Endodermal cell (in vitro differentiated cells): ENCODE measurements at places on chromosomes 5 and 9. TPM values are rescaled to one million over a fixed set of nuclear protein-coding genes. Genes with fewer than 3 reads are reported as not detected.

GRCh38 chr5:160805376-160805775 lies 46.6 kb downstream of the ATP10B start:
- DNase-seq = no peak

- no peak for DNase-seq
Observed at GRCh38 chr5:86679529-86679928, 61.8 kb downstream of the COX7C start.

GRCh38 chr9:94472806-94473360 lies 82.0 kb upstream of the PCAT7 start:
- no peak for DNase-seq

DNA sequence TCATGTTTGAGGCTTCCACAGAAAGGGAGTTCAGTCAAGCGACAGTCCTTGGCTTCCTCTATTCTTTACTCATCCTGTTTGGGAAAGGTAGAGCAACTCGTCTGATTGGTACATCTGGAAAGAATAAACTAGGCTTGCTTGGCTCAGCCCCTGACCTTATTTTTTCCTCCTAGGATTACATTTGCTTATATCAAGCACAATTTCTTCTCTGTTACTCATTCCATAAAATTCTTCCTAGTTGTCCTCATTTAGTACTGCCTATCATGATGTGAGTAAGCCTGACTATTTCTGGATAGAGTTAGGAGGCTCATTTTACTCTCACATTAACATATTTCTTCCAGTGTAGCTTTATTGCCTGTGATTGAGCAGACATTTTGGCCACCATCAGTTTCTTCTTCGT lies 10.9 kb upstream of the CARNMT1 start:
- no peak for DNase-seq

DNA sequence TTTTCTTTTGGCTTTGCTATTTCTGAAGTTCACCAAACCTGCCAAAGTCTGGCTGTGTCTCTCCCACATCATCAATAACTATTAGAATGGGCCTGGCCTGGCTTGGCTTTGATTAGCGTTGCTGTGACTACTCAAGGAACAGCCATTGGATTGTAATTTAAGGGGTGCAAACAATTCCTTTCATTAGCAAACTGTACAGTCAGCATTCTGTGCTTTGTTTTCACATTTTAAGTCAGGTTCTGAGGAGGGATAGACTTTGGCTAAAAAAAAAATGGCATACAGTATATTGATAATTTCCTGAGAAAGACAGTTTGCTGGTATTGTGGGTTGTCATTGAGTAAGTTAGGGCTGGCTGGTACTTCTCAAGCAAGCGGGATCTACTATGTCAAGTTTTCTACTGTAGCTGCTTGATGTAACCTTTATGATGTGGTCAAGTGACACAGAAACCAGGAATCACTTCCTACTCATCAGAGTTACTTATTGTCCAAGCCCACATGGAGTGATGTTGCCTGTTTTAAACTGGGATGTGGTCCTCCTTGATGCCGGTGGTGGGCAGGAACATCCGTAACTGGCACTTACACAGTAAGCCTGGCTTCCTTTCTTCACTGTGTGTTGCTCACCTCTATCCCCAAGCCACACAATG lies 161.4 kb downstream of the CD180 start:
- DNase-seq = no peak

DNA sequence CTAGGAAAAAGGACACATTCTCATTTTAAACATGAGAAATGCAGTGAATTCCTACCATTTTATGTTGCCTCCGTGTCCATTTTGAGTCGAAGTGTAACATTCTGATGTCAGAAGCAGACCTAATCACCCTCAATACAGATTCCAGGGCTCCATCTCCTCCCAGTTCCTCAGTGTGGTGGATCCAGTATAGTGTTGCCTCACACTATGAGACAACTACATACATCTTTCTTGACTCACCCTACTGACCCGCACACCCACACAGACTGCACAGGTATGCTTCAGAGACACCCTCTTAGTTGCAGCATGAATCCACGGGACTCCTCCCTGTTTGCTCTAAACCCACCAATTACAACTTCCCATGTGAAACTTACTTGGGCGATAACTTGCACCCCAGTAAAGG lies 564.9 kb downstream of the SEMA5A start:
- no peak for DNase-seq

- DNase-seq = no peak
Observed at GRCh38 chr9:30688801-30689200, 1695.6 kb upstream of the ACO1 start.

- no peak for DNase-seq
Observed at GRCh38 chr5:102554728-102555127, 55.9 kb upstream of the SLCO6A1 start.

DNA sequence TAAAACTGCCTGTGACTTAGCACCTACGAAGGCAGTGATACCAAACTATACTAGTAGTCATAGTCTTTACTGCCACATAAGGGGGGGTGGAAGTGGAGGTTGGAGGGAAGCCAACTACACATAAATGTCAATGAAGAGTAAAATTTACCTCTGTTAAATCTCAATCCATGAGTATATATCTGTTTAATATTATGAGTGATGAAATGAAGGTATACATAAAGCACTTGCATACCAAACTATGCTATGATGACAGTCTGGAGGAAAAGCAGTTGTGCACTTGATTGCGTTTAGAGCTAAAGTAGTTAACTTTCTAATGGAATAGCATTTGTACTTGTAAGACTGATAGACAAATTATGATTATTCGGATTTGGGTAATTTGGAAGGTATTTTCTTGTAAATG lies 129.2 kb upstream of the POU5F2 start:
- no peak for DNase-seq

DNA sequence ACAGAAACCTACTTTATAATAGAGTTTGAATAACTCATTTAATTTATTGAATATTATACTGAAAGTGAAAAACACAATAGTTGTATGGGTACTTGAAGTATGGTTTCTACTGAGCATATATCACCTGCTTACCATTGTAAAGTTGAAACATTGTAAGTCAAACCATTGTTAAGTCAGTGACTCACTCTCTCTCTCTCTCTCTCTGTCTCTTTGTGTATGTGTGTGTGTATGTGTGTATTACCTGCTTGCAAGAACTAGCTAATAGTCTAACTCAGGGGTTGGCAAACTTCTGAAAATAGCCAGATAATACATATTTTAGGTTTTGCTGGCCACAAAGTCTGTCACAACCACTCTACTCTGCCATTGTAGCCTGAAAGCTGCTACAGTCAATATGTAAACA lies 564.3 kb upstream of the ZNF608 start:
- no peak for DNase-seq

DNA sequence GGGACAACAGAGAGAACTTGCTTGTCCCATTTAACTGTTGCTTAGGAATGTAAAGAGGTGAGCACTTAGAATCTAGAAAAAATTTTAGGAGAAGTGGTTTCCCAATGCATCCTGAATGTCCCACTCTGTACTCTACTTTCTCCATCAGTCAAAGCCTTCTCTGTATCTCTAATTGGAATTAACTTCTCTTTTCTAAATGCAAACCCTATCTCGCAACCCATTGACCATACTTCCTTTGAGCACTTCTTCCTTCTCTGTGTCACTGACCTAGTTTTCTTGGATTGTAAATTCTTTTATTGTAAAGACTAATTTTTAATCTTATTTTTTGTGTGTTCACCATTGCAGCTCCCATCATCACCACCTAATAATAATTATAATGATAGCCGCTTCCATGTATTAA lies 33.3 kb downstream of the ADRB2 start:
- no peak for DNase-seq

- DNase-seq = no peak
Observed at GRCh38 chr9:14306672-14307660, 7.0 kb downstream of the NFIB start.

GRCh38 chr5:68379275-68380036 lies 163.9 kb downstream of the PIK3R1 start:
- no peak for DNase-seq

- DNase-seq = no peak
Observed at GRCh38 chr5:89470658-89471057, 587.7 kb upstream of the MEF2C start.

DNA sequence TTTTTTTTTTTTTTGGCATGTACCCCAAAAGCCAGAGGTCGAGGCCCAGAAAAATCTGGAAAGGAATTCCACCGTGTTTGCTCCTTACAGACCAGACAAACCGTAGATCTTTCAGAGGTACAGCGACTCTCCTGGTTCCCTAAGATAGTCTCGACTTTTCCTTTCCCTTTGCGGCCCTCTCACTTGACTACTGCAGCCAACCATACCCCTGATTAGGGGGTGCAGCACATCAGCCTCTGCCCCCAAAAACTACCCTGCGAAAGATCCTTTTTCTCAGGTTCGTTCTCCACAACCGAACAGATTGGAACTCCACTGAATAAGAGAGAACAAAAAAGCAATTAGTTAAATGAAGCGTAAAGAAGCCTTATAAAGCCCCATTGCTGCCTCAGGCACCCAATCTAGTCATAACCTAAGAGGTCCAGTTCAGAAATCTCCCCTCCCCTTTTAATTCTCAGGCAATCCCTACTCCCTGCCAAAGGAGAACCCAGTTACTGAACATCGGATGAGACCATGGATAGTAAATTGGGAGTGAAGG lies 379 bp upstream of the TICAM2 start:
- DNase-seq = peak; percentile 50

DNA sequence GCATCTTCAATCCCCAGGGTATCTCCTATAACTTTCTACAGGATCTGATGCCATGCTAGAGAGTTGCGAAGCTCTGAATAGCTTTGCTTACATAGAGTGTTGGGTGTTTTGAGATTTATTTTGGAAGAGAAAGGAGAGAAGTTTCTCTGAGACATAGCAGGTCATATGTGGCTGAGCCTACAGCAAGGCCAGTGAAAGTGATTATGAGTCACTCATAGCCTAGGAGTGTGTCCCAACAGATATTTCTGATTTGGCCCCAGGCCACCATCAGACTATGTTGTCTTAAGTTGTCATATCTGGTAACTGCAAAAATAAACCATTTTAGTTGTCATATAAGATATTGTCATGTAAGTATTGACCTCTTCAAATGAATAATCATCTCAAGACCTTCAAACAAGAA lies 132.0 kb upstream of the RAI14 start:
- no peak for DNase-seq

DNA sequence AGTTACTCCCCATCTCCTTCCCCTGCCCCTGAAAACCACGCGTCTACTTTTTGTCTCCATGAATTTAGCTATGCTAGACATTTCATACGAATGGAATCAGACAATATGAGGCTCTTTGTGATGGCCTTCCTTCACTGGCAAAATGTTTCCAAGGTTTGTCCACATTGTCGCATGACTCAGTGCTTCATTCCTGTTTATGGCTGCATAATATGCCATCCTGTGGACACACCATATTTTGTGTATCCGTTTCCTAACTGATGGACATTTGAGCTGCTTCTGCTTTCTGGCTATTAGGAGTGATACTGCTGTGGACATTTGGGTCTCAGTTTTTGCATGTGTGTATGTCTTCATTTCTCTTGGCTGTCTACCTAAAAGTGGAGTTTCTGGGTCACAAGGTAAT lies 14.5 kb downstream of the NTNG2 start:
- DNase-seq = no peak

- no peak for DNase-seq
Observed at GRCh38 chr5:126450907-126451306, 27.7 kb downstream of the GRAMD2B start.

GRCh38 chr5:173925449-173926071 lies 37.4 kb downstream of the CPEB4 start:
- no peak for DNase-seq

- no peak for DNase-seq
Observed at GRCh38 chr9:99850736-99851499, 29.2 kb downstream of the NR4A3 start.

DNA sequence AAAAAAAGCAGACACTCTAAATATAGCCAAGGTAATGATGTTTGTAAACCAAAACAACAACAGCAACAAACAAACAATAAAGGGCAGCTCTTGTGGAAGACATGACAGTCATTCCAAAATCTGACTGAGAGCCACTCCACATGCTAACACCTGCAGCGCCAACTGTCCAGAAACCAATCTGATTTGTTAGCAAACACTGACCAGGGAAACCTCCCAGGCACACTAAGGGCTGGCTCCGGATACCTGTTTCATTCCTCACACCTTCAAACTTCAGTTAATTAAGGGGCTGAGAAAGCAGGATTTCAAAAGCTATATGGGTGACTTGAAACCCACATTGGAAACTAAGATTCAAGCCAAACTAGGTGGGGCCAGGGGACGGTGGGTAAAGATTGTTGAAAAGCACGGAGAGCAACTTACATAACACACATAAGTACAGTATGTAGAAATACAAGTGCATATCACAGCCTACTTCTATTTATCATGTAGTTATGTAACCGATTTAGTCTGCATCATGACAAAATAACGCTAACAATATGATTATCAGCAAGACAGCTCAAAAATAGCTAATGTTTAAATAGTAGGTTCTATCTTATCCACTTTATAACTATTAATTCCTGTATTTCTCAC lies 203.6 kb downstream of the SEMA5A start:
- DNase-seq = no peak

GRCh38 chr9:107005201-107005600 lies 142.2 kb downstream of the ZNF462 start:
- DNase-seq = no peak

GRCh38 chr9:23658376-23659258 lies 167.4 kb downstream of the ELAVL2 start:
- DNase-seq = peak; percentile 54

GRCh38 chr9:95425910-95426551 lies 90.7 kb downstream of the PTCH1 start:
- peak; percentile 74 for DNase-seq

DNA sequence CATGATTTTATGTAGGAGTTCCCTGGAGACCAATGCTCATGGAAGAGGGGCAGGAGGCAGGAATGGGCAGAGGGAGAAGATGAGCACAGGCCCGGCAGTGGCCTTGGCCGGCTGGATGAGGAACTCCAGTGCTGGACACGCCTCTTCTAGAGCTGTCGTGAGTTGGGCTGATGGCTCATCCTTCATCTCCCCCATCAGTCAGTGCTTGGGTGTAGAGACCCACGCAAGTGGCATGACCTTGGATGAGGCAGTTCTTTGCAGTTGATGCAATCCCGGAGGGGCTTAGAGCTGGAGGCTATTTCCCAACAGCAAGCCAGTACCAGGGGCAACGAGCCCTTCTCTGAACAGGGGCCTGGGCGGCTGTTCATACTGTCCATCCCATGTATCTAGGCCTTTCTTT lies 25.5 kb upstream of the ARAP3 start:
- no peak for DNase-seq

GRCh38 chr5:83204651-83205050 lies 127.3 kb downstream of the XRCC4 start:
- DNase-seq = no peak

The BTNL9 gene
- total RNA-seq = 0.75 TPM in 1 of 3 replicates, not detected in the others

The CARD9 gene
- total RNA-seq = 0.23 to 0.38 TPM (median 0.35 TPM) in 3 replicates

The SLC36A3 gene
- not detected in 3 replicates for total RNA-seq

The MAN2A1 gene
- 50.7 to 66.5 TPM (median 60.7 TPM) in 3 replicates for total RNA-seq

The CDO1 gene
- total RNA-seq = 11.2 to 13.3 TPM (median 11.7 TPM) in 3 replicates

The UGCG gene
- total RNA-seq = 21.9 to 23.9 TPM (median 22.4 TPM) in 3 replicates

The SLC46A2 gene
- not detected in 3 replicates for total RNA-seq

The CCL27 gene
- total RNA-seq = 0.49 TPM in 1 of 3 replicates, not detected in the others

The NR5A1 gene
- not detected in 3 replicates for total RNA-seq

The SPAG8 gene
- 1.2 to 1.9 TPM (median 1.7 TPM) in 3 replicates for total RNA-seq

The SLC34A3 gene
- 0.11 TPM in 1 of 2 replicates, not detected in the other for total RNA-seq

The NSG2 gene
- total RNA-seq = not detected in 2 replicates
